ENCODE measurements at places on chromosomes 6 and 20.

GRCh38 chr6:127267646-127268625 lies 1.3 kb downstream of the RNF146 start:
- peak; percentile 28 for DNase-seq

DNA sequence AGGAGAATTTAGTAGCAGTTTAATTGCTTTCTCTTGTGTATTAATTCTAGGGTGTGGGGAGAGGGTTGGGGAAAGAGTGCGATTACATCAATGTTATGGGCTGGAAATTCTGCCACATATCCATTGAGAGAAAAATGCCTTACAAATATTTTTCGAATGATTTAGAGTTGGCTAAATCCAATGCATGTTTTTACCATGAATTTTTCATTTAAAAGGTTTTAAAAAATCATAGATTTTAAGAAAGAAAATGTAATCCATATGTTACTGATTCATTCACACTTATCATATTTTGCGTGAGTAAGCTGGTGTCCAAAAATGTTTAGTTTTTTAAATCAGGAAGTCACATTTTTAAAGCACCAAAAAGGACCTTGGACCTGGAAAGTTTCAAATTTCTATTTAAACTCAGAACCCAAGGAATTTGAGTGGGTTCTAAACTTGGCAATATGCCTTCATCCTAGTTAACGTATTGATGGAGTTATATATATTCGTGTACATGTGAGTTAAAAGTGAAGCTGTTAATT lies 627.4 kb upstream of the CITED2 start:
- no peak for DNase-seq

DNA sequence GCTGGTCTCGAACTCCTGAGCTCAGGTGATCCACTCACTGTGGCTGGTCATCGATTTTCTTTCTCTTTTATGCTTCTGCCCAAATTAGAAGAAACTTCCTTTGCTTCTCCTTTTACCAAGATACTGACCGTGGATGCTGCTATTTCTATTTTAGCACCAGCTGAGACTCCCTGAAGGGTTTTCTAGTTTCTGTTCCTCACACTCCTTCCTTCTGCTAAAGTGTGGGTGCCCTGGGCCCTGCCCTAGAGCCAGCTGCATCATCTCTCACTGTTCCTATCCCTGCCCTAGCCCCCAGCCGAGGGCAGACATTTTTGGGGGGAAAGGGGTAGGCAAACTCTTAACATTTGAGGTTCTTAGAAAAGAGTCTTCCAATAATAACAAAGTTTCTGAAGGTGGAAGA lies 6.3 kb downstream of the SMOC2 start:
- no peak for DNase-seq

- DNase-seq, result no peak
Measured at GRCh38 chr6:109446072-109446471, 5.5 kb downstream of the SMPD2 start.

DNA sequence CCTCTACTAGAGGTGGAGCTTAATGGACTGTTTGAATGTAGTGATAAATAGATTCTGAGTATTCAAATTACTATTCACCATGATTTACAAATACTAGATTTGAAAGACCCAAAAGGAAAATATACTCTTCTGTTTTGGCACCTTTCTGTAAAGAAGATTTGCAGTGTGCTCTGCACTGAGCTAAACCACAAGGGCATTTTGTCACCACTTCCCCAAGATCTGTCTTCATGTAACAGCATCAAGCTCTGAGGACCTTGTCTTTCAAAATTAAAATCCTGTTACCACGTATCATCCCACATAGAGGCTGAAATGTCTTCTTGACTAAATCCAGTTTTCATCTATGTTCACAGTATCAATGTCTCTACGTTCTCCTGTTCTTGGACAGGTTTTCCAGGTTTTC lies 3.3 kb upstream of the PGK2 start:
- no peak for DNase-seq

DNA sequence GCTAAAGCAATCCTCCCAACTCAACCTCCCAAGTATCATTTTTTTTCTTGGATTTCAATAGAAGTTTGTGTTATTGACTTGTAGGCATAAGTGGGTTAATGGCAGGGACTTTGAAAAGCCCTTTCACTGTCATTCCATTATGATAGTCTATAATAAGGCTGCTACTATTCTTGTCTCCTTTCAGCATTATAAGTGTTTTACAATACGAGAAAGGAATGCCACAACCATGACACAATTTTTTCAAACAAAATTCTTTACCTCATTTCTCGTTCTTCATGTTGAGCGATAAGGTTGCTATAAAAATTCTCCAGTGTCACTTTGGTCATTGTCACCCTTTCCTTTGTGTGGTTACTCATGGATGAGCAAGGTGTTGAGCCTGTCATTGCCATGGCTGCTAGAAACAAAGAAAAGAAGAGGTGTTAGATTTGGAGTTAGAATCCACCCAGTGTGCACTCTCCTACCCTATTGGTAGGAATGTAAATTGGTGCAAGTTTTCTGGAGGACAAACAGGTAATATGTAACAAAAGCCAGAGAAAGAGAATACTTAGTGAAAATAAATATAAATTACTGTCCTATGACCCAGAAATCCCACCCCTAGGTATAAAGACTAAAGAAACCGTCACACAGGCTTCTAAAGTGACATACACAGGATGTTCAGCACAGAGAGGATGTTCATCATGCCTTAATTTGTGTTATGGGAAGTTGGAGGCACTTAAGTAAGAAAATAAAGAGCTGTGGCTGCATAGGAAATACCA lies 7.3 kb downstream of the STK38 start:
- DNase-seq, result no peak

- no peak for DNase-seq
Measured at GRCh38 chr6:46138281-46138680, 8.5 kb downstream of the ENPP4 start.

- no peak for DNase-seq
Measured at GRCh38 chr6:126245077-126245476, 94.8 kb upstream of the CENPW start.

DNA sequence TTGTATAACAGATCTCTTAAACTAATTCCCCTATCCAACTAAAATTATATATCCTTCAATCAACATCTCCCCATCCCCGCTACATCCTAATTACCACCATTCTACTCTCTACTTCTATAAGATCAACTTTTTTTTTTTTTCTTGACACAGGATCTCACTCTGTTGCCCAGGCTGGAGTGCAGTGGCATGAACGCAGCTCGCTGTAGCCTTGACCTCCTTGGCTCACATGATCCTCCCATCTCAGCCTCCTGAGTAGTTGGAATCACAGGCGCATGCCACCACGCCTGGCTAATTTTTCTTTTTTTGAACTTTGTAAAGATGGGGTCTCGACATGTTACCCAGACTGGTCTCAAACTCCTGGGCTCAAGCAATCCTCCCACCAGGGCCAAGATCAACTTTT lies 5.0 kb downstream of the DNAAF9 start:
- DNase-seq, result no peak

GRCh38 chr20:17137692-17138091 lies 89.1 kb upstream of the PCSK2 start:
- no peak for DNase-seq

DNA sequence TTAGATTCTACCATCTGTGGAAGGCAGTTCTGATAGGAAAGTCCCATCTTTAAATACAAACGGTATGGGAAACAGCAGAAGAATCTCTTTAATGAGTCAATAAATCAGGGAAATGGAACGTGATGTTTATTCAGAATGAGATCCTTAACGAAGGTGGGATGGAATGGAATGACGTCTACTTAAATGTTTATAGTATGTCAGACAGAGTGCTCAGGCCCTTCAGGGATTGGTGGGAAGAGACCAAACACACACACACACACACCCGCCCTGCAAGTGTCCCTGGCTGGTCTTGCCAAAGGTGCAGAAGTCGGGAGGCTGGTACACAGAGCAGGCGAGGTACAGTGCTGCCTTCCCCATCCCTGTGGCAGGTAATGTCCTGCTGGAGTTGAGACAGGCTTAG lies 164.0 kb downstream of the FARS2 start:
- no peak for DNase-seq

DNA sequence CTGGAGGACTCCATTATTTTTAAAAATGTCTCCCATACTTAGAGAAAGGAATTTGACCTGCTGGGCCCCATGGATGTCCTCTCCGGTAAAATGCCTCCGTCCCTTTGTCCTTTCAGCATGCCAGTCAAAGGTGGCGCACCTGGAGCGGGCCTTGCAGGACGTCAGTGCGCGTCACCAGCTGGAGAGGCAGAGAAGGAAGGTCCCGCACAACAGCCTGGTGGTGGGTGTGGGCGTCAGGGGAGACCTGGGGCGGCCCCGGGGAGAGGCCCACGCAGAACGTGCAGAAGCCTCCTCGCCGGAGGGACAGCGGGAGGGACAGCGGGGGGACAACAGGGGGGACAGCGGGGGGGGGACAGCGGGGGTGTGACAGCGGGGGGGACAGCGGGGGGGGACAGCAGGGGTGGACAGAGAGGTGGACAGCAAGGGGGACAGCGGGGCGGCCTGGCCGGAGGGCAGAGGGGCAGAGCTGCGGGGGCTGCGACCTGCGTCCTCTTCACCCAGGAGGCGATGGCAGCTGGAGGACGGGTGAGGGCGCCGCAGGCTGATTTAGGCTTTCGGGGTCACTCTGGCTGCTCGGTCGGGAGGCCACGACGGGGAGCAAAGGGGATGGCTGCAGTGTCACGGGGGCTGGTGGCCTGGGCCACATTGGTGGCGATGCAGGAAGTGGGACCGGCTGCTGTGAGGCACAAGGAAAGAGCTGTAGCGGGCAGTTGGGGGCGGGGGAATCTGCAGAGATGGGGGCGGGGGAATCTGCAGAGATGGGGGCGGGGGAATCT lies 859 bp upstream of the KIF25 start:
- no peak for DNase-seq

DNA sequence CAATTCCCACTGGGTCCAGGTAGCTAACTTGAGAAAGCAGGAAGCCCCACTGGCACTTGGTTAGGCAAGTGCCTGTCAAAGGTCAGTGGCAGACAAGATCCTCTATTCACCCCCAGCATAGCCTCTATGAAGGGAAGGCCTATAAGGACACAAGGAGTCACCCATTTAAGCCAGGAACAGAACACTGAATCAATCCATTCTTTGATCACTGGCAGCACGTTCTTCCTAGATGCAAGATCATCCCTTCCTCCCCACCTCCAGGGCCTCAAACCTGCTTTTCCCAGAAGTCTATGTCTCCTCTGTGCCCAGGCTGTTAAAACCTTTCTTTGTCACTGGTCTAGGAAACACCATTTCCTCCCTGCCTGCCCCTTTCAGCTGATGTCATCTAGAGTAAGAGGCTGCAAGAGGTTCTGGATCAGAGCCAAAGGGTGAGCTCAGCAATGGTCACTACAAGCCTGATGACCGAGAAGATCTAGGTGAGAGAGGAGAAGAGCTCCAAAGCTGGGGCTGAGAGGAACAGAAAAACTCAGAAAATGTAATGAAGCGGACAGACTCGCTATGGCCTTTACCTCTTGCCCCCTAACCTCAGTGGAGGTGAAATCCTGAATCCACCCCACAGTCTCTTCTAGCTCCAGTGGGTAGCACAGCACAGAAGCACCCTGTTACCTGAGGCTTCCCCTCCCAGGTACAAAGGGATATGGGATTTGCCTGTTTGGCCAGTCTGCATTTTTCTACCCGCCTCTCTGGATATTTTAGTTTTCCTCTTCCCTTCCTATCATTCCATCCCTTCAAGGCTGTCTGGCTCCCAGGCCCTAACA lies 1.8 kb downstream of the GTPBP2 start:
- peak; percentile 93 for DNase-seq

GRCh38 chr20:37205794-37206193 lies 26.4 kb upstream of the MROH8 start:
- no peak for DNase-seq

DNA sequence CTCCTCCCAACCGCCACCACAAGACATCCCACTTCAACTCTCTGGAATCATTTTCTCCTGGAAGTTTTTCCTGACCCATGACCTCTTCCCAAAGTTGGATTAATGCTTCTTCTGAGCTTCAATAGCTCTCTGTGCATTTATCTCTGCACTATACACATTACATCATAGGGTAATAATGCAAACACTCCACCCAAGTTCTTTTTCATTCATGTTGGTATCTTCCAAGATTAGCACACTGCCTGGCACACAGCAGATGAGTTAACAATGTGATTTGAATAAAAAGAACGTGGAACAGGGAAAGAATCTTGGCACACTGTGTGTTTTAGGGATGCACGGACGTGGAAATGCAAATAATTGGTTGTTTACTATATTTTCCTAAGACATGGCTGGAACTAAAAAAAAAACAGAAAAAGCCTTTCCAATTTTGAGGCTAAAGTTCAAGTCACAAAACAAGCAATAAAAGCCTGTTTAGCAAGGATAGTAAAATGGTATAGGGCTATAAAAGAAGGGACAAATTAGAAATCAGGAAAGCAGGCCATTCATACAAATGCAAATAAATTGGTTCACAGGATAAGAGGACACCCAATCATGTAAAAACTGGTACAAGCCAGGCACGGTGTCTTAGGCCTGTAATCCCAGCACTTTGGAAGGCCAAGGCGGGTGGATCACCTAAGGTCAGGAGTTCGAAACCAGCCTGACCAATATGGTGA lies 1.6 kb upstream of the FAM135A start:
- DNase-seq, result peak; percentile 14

DNA sequence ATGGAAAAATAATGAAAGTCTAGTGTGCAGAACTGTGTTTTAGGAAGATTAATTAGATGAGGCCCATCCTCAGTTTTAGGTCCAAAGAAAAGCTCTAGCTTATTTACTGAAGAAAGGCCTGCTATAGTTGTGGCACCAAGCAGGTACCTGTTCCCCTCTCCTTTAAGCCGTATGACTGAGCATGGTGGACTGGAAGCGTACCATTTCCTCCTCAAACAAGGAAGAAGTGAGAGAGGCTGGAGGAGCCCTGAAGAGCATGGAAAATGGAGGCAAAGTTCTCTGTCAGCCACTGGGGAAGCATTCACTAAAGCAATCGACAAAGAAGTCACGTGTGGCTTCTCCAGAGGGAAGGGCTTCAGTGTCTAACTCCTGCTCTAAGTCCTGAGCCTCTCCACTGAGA lies 100.2 kb downstream of the MAN1A1 start:
- DNase-seq, result no peak

GRCh38 chr6:151240791-151241642 lies 1.2 kb downstream of the AKAP12 start:
- peak; percentile 73 for DNase-seq

DNA sequence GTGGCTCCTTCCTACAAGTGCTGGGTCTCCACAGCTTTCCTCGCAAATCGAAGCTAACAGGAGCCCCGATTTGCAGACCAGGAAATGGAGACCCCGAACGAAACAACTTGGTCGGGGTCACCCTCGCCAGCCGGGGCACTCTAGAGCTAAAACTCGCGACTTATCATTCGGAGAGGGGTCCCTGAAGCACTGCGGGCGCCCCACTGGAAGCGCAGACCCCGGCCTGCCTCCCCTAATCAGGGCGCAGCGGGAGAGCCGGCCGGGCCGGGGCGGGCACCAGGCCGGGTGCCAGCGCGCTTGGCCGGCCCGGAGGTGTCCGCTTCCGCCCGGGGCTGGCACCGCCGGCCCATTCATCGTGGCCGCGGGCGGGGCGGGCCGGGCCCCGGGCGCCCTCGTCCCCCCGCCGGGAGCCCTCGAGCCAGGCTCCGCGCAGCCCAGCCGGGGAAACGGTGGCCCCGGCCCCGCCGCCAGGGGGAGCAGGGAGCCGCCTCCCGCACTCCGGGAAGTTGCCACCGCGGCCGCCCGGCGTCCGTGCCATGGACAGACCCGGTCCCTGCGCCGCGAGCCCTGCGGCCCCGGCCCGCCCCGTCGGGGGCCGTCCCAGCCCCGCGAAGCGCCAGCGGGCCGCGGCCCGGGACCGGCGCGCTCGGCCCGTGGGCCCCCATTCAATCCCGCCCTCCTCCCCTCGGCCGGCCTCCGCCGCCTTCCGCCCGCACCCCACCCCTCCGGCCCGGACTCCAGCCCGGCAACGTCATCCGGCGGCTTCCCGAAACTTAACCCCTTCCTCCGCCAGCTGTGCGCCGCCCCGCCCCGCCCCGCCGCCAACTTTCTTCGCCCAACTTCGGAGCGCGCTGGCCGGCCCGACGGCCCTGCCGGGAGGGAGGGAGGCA lies 961 bp downstream of the RRBP1 start:
- peak; percentile 82 for DNase-seq
